Fibroblast of skin of scalp (primary cell): ENCODE measurements at places on chromosomes 2 and 18.
A peak's percentile ranks its signal among the peaks of the same experiment; 100 is the strongest.

DNA sequence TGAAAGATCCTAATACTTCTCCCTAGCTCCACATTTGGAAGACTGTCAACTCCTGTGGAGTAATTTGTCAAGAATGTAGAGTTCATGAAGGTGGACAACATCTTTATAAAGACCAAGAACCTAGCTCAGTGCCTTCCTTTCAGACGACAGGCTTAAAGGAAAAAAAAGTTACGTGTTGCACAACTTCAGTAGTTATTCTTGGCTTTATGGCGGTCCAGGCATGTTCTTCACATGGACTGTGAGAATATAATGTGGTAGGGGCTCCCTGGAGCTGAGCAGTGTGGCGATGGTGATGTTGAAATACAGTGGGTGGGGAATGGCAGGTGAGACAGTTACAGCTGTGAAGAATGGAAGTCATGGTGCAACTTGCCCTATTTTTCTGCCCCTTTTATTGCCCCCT lies 3.9 kb downstream of the TAF1B start:
- no peak for DNase-seq

DNA sequence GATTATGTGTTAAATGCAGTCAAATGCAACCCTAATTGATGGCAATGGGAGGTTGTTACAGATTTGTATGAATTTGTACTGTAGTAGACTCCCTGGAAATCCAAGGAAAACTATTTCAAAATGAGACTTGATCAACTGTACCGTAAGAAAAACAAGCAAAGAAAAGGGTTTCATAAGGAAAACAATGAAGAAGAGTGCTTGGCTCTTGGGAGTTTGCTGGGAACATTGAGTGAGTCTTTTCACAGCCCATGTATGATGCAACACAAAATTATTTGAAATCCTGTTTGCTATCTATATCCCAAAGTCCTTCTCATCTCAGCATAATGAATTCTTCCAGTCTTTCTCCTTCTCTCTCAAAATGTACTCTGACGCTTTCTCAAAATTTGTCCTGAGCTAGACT lies 67.0 kb upstream of the OSR1 start:
- DNase-seq = peak; percentile 21

DNA sequence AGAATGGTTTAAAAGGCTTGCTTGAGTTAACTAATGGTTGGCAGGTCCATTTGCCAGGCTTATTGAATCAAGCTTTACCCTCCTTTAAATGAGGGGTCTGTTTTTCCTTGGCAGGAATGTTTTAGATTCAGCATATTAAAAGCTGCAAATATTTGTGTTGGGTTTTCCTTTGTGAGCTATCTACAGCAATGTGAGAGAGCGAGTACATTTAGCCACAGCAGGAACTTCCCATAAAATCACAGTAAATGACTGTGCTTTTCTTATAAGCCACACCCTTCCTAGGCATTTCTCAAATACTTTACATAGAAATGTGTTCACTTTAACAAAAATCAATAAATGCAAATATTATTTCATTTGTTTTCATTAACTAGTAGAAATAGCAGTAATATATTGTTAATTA lies 23.9 kb downstream of the CALCRL start:
- DNase-seq = peak; percentile 31

- no peak for DNase-seq
Measured at GRCh38 chr2:3491716-3492474, 27.4 kb downstream of the ADI1 start.

GRCh38 chr2:59654710-59655109 lies 898.7 kb downstream of the BCL11A start:
- DNase-seq = no peak

GRCh38 chr2:53021828-53022227 lies 745.8 kb upstream of the CHAC2 start:
- DNase-seq = no peak

DNA sequence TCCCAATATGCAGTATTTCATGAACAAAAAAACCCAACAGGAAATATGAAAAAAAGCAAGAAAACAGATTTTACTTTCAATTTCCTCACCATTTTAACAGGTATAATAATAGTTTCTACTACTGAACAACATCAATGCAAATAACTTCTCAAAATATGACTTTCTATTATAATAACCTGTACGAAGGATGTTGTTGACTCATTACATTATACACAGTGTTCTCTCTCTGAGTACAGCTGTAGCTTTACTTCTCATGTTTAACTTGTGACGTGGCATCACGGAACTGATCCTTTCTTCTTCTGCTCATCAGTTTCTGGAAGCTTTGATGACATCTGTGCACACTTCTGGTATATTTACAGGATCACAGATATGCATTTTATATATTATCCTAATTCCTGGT lies 40.0 kb downstream of the FAM228A start:
- no peak for DNase-seq

DNA sequence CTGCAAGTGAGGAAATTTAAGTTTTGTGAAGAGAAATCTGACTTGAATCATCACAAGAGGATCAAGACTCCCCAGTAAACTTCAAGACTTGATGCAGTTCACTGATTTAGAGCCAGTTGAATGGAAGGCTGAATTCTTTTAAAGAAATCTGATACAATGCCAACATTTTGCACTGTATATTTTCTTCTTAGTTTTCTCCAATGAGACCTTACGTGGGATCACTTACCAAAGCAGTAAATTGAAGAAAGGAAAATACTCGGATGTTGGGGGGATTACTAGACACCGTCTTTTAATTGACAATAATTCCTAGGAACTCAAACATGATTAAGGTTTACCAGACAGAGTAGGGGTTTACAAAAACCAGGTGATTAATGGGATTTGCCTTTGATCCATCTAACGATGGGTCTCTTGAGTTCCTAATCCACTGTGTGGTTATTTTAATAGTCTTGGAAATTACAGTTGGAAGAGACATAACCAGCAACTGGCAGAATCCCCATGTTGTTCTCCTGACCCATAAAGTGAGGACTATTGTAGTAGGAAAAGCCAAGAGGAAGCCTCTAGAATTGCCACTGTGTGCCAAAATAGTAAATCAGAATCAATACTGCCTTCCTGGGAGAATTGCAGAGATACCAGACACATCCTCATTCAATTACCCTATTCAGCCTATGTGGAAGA lies 354.5 kb downstream of the PID1 start:
- DNase-seq = no peak

GRCh38 chr18:46754188-46754587 lies 2.7 kb downstream of the ST8SIA5 start:
- DNase-seq = no peak

GRCh38 chr2:36356990-36357846 lies 1.6 kb downstream of the CRIM1 start:
- peak; percentile 63 for DNase-seq

GRCh38 chr2:24050041-24050979 lies 769 bp downstream of the FKBP1B start:
- DNase-seq = no peak

GRCh38 chr2:226423498-226423960 lies 376.1 kb downstream of the IRS1 start:
- no peak for DNase-seq

- DNase-seq = no peak
Measured at GRCh38 chr2:4628998-4629501, 925.7 kb downstream of the DCDC2C start.

DNA sequence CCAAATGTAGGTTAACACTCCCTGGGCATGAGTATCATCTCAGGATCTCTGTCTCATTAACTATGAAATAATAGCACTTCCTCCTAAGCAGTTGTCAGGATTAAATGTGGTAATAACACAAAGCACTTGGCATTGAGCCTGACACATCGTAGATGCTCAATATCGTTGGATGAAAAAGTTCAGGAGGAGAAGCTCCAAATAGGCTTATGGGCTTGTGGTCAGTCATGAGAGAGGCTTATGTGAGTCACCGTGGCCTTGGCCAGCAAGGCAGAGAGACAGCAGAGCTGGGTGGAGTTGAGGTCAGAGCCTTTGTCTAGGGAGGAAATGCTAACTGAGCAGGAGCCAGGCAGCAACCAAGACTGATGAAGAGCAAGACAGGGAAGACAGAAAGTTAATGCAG lies 68.3 kb upstream of the PPM1B start:
- DNase-seq = peak; percentile 69

GRCh38 chr2:44130441-44130840 lies 38.2 kb upstream of the PPM1B start:
- DNase-seq = peak; percentile 27

DNA sequence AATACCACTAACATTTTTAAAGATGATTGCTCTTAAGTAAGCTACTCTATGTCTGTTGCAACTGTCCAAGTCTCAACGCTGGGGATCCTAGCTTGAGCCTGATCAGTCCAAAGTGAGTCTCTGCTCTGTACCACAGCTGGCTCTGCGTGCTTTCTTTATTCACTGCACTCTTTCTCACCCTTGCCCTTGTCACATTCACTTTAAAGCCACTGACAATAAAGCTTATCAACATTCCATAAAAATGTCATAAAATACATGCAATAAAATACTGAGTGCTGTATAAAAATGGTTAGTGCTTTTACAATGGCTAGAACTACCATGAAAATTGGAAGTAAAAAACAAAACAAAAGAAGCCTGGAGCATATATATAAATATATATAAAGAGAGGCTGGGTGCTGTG lies 45.5 kb upstream of the LRRTM4 start:
- DNase-seq = no peak

DNA sequence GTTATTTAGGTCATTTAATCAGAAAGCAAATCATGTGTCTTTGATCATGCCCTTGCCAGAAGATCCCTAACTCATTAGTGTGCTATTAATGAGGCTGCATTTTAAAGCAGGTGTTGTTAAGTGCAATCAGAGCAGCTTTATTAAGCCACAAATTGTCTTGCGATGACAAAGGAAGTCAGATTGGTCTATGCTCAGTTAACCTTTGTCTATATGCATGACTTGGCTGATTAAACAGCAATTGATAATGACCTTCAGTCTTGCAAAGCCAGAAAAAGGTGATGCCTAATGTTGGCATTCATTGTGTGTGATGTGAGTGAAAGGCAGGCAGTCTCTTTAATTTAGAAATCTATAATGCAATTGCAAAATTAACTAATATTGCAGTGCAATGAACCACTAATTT lies 166.9 kb downstream of the RND3 start:
- no peak for DNase-seq

DNA sequence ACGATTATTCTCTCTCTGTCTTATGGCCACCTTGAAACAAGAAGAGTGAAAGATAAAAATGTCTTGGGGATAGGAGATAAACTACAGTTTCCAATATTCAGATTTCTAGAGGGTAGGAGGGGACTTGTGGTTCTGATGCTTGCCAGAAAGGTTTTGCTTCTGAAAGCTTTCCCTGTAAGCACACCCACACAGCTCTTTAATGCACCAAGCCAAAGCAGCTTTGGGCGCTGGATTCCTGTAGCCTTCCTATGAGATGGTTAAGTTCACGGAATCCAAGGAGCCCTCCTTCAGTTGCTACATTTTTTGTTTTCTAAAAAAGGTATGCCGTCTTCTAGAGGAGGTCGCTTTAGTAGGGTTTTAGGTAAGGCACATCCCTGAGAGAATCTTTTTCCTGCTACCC lies 4.9 kb downstream of the LRRTM1 start:
- no peak for DNase-seq

GRCh38 chr2:86697551-86698104 lies 22.5 kb upstream of the RMND5A start:
- DNase-seq = no peak

DNA sequence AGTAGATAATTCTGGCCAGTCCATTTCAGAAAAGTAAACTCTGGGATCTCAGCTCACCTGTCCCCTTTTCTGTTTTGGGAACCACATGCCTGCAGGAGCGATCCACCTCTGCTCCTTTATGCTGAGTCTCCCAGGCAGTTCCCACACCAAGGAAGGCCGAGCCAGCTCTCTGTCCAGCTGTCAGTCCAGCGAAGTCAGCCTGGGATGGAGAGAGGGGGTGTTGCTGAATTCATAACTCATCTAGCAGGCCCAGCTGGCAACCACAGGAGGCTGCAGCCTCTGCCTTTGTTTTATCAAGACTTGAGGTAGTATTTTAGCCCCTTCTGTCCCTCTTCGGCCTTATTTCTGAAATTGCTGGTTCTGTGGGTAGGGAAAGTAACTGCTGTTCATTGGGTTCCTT lies 209.9 kb downstream of the ARL4C start:
- DNase-seq = peak; percentile 42

DNA sequence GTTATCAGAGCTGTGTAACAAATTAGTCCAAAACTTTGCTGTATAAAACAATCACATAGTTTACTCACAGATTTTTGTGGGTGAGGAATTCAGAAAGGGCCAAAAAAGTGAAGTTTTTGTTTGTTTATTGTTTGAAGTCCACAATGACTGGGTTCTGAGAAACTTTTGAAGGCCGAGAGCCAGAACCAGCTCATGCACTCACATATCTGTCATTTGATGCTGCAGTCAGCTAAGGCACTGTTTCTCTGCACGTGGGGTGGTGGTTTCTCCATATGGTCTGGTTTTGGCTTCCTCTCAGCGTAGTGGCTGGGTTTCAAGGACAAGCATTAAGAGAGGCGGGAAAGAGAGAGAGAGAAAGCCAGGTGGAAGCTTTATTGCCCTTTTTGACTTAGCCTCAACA lies 131.8 kb downstream of the TWIST2 start:
- no peak for DNase-seq

DNA sequence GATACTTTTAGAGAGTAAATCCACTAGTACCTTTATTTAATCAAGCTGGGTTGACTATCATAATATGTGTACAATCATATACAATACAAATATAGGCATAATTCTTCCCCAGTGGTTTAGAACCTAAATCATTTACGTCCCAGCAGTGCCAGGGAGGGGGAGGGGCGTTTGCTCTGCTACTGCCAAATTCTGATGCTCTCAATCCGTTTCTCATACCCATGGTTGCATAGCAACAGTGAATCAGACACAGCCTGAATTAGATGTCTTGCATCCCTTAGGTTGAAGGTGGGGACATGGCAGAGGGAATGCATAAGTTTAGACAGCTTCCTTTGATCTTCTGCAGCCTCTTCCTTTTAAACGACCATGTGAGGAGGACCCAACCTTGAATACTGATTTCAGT lies 135.4 kb downstream of the ABCA12 start:
- peak; percentile 26 for DNase-seq

- no peak for DNase-seq
Measured at GRCh38 chr2:68182902-68183301, 25.2 kb downstream of the PNO1 start.

DNA sequence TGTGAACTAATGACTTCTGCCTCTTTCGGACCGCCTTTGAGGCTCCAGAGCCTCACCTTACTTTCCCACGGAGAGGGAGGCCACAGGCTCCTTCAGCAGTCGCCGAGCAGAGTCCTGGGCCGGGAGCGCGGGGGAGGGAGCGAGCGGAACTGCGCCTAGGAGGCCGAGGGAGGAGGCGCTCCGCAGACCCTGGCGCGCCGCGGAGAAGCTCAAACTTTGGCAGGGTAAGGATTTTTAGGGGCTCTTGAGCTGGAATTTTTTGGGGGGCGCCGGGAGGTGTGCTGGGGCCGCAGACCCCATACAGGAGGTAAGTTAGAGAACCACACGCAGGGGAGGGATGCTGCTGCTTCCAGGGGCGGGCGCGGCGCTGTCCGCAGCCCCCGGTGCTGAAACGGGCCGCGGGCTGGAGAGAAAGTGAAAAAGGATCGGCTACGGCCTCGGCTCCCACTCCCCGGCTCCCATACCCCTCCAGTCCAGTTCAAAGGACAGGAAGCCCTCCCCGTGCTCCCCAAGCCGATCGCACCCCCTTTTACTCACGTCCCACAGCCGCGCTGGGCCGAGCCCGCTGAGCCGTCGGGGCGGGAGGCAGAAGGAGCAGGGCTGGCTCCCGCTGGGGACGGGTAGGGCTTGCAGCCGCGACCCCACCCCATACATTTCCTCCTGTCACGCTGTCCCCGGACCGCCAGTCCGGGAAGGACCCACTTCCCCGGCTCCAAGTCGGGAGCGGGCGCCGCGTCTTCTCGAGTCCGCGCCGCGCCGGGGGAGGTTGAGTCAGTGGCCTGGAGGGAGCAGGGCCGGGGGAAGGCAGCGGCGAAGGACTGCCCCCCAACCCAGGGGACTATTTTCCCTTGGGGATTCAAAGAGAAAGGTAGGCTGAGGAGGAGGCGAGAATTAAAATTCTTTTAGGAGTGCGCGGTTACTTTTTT lies at the start of gene CNGA3:
Gene CNGA3, plus strand, starts transcription at position 146 of the 926 bp plus-strand sequence. CDS start 23,520 bp downstream, outside the sequence.
- DNase-seq = peak; percentile 37
